NCI-H1092 treated with DMSO at 0.1 percent for 48 hours (cell line): ENCODE measurements at places on chromosomes 16 and 17.

DNA sequence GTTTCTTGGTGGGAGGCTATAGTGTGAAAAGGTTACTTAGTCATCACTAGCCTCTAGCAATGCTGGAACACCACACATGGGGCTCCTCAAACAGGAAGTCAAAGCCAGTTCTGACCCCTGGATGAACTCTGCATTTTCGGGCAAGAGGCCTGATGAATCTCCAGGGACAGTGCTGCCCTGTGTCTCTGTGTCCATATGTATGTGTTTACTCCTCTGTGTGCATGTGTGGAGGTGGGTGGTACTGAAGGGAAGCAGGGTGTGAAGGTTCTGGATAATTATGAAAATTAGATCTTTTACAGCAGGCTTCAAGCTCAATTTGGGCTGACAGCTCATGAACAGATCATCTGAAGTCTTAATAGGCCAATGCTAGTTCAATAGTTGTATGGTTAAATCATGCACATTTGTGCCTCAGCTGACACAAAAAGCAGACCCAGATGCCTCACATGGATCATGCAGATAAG is 133.6 kb downstream of the SNX11 start:
- peak; percentile 51 for DNase-seq

DNA sequence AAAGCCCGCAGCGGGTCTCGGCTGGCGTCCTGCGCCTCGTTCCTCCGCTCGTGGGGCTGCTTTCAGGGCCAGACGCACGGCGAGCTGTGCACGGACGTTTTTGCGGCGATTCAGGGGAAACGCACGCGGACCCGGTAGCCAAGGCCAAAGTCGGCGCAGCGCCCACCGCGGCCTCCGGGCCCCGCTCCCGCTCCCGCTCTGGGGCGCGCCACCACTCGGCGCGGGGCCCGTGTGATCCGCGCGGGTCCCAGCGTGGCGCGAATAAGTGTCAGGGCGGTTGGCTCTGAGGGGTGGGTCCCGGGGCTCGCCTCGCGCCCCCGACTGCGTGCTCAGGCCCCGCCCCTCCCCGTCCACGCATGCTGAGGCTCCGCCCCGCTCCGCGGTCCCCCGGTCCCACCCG is 694 bp upstream of the TBCD start:
- DNase-seq, result no peak

DNA sequence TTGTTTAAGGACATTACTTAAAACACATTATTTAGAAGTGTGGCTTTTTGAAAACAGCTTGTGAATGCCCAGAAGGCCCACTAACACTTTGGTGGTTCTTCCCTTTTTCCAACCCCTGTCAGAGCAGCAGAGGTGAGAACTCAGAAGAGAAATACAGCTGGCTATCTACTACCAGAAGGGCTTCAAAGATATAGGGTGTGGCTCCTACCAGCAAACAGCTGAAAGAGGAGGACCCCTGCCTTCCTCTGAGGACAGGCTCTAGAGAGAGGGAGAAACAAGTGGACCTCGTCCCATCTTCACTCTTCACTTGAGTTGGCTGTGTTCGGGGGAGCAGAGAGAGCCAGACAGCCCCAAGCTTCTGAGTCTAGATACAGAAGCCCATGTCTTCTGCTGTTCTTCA is 6.9 kb upstream of the RAPGEFL1 start:
- DNase-seq, result no peak

DNA sequence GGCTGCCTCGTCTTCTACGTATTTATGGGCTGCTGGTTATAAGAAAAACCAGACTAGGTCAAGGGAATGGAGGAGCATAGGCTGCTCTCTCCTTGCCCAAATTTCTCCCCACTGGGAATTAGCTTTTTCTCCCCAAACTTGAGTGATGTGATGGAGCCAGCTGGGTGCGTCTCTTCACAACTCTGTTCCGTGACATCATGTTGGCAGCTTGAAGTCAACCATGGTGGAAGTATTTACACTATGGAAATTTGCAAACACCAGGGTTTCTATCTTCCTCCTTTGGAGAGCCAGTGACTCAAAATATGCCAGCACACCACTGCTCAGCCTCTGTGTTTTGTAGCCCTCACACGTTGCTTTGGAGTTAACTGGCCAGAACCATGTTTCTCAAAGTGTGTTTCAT is 78.1 kb downstream of the OR1D5 start:
- no peak for DNase-seq

GRCh38 chr16:53061701-53062159 is 6.9 kb downstream of the CHD9 start:
- DNase-seq, result no peak

DNA sequence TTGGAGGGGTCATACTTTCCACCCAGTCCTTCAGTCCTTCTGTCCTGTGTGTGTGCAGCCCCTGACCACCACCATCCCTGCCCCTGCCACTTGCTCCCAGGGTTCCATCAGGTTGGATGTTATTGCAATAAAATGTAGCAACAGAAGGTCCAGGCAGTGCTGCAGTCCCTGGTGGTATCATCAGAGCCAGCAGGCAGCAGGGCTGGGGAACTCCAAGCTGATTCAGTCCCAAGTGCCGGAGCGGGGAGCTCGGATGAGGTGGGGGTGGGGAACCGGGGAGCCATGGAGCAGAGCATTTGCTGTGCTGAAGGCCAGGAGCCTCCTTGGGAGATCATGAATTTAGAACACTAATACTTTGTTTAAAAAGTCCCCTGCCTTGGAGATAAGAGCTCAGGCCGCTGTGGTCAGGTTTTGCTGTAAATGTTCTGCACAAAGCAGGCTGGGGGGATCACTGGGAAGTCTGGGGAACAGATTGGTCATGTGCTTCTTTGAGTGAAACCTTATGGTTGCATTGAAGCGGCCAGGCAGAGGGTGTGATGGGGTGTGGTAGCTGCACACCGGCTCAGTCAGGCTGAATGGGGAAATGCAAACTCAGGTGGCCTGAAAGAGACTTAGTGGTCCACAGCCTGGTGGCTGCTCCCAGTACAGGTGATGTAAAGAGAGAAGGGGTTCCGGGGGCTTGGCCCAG is 225.9 kb downstream of the SEC14L1 start:
- DNase-seq, result no peak

GRCh38 chr16:88558457-88559442 is 11.5 kb upstream of the ZC3H18 start:
- peak; percentile 32 for DNase-seq

GRCh38 chr16:10297341-10298006 is 88.4 kb upstream of the ATF7IP2 start:
- DNase-seq, result no peak

DNA sequence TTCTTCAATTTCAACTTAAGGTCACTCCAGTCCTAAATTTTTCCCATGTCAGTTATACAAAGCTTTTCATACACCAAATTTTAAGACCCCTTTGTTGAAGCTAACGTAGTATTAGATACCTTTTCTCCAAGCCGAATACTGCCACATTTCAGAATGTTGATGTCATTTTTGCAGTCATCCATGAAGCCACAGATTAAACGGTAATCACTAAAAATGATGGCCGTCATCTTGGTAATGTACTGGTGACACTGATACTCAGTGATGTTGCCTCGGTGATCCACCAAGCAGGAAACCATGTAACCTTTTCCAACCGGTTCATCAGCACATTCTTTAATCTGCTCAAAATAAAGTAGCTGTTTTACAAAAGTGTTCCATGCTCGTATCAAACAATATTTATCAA is 82.1 kb upstream of the CLEC18B start:
- no peak for DNase-seq

DNA sequence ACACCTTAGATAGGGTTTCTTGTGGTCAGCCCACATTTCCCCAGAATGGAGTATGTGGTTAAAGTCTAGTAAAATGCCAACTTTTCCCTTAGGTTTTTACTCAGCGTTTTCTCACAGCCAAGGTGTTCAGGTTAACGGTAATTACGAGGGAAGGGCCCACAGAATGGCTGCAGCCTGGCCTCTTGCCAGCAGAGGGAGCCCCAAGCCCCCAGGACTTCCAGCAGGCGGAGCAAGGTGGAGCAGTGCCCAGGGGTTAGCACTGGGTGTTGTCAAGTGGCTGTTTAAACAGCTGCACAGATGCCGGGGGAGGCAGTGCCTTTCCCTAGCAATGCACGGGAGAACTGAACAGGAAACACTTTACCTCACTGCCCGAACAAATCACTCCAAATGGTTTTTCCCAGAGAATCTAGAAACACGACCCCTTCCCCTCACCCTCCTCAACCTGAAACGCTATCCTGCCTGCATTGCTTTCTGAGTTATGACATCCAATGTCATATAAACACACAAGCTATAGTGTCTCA is 6.6 kb downstream of the PHB1 start:
- peak; percentile 73 for DNase-seq

- DNase-seq, result no peak
These were observed 23.4 kb downstream of the ADAT1 start for GRCh38 chr16:75599452-75600277.

- no peak for DNase-seq
These were observed 8.6 kb downstream of the CMIP start for GRCh38 chr16:81453091-81453728.

DNA sequence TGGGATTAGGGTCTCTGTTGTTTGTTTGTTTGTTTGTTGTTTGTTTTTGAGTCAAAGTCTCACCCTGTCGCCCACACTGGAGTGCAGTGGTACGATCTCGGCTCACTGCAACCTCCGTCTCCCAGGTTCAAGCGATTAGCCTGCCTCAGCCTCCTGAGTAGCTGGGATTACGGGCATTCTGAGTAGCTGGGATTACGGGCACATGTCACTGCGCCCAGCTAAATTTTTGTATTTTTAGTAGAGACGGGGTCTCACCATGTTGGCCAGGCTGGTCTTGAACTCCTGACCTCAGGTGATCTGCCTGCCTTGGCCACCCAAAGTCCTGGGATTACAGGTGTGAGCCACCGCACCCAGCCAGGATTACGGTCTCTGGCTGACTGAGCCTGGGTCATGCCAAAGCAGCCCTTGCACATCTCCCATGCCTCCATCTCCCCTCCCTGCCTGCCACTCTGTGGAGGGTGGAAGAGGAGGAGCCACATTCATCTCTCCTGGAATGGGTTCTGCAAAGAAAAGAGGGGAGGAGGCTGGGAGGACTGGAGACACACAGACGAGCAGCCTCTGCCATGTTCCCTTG is 59.2 kb downstream of the BEAN1 start:
- no peak for DNase-seq

DNA sequence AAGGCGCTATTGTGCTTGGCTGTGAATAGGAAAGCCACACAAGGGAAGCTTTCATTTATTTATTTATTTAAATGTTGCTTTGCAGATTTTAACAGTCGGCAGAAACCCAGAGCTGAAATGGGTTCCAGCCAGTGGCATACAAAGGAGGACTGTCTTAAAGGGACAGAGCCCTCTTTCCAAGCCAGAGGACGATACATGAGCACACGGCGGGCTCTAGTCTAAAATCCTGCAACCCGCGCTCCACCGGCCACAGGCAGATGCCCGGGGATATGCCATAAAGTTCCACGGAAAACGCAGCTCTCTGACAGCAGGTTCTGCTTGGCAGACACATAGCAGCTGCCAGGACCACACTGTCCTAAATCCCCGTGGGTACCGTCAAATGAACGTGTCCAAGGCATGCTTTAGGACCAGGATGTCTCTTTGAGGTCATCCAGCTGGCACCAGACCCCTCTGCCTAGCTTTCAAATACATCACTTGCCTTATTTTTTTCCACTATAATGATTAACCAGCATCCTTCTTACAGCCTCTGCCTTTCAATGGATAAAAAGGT is 64.6 kb downstream of the CYTH1 start:
- peak; percentile 79 for DNase-seq

GRCh38 chr16:66920924-66921680 is 2.4 kb upstream of the CDH16 start:
- no peak for DNase-seq

DNA sequence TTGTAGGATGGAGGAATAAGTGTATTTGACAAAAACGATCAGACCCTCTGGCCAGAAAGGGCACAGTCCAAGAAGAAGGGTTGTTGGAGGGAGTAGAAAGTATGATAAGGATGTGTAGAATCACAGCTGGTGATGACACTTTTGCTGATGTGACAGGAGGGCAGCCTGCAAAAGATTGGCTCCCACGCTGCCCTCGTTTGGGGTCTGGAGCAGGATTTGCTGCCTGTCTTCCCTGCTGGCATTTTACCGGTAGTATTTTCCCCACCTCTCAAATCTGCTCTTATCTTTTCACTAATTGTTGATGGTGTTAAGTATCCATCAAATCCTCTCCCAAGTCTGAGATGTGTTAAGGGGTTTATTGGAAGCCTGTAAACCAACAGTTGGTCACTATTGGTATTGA is 208.8 kb downstream of the CCDC182 start:
- no peak for DNase-seq
